OCI-LY7 (cell line): ENCODE measurements at places on chromosomes 6 and 20. TPM values are rescaled to one million over a fixed set of nuclear protein-coding genes. Genes with fewer than 3 reads are reported as not detected.

- DNase-seq = no peak
Measured at GRCh38 chr6:79718509-79719247, 87.5 kb downstream of the SH3BGRL2 start.

DNA sequence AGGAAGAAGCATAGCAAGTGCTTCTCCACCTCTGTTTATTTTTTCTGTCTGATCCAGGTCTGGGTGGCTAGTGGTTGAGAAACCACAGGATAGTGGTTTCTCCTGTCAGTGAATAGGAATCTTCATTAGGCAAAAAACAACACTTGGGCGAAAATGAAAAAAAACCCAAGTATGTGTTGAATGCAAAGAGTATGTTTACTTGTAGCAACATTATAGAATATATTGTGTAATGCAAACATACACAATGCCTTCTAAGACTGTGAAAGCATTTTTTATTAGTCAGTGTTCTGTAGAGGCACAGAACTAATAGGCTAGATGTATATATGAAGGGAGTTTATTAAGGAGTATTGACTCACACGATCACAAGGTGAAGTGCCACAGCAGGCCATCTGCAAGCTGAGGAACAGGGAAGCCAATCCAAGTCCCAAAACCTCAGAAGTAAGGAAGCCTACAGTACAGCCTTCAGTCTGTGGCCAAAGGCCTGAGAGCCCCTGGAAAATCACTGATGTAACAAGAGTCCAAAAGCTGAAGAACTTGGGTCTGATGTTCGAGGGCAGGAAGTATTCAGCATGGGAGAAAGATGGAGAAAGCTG is 111.1 kb downstream of the UST start:
- no peak for DNase-seq

DNA sequence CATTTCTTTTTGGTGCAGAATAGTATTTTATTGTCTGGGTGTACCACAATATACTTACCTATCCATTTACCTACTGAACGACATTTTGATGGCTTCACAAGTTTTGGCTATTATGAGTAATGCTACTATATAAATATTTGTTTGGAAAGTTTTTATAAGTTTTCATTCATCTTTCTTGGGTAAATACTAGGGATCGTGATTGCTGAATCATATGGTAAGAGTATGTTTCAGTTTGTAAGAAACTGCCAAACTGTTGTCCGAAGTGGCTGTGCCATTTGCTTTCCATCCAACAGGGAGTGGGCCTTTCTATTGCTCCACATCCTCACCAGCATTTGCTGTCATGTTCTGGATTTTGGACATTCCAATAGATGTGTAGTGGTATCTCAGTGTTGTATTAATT is 104.2 kb downstream of the CDYL start:
- no peak for DNase-seq

GRCh38 chr6:27806981-27807440 is 105.2 kb downstream of the OR2B2 start:
- DNase-seq = peak; percentile 87

DNA sequence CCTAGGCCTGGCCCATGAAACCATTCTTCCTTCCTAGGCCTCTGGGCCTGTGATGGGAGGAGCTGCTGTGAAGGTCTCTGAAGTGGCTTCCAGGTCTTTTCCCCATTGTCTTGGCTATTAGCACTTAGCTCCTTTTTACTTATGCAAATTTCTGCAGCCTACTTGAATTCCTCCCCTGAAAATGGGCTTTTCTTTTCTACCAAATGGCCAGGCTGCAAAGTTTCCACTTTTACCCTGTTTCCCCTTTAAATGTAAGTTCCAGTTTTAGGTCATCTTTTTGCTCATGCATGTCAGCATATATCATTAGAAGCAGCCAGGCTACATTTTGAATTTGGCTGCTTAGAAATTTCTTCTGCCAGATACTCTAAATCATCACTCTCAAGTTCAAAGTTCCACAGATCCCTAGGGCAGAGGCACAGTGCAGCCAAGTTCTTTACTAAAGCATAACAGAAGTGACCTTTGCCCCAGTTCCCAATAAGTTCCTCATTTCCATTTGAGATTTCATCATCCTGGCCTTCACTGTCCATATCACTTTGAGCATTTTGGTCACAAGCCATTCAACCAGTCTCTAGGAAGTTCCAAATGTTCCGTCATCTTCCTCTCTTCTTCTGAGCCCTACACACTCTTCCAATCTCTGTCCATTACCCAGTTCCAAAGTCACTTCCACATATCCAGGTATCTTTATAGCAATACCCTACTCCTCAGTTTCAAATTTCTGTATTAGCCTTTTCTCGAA is 71.9 kb downstream of the TBC1D7 start:
- DNase-seq = no peak

GRCh38 chr6:135583256-135583761 is 85.8 kb upstream of the AHI1 start:
- DNase-seq = no peak

GRCh38 chr6:79231666-79232065 is 2.8 kb downstream of the HMGN3 start:
- DNase-seq = no peak

GRCh38 chr6:3631186-3631585 is 120.3 kb downstream of the PXDC1 start:
- DNase-seq = no peak

- DNase-seq = no peak
Measured at GRCh38 chr6:65052626-65053025, 654.4 kb downstream of the EYS start.

- no peak for DNase-seq
Measured at GRCh38 chr20:41174782-41175181, 37.4 kb downstream of the PLCG1 start.

- peak; percentile 71 for DNase-seq
Measured at GRCh38 chr6:52284131-52284459, 447 bp downstream of the MCM3 start.

DNA sequence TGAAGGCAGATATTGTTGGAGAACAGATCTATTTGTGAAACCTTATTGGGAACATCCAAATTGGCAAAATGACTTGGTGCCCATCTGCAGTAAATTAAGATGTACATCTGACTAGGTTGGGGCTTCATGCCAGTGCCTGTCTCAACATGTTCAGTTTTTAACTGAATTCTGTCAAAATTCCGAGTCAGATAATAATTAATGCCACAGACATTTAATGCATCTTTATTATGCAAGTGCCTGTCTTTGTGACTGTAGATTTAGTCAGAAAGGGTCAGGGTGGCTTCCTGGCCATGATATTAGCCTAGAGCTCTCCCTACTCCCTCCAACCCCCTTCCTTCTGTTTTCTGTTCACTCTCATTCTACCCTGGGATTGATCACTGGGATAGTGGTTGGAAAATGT is 199.3 kb upstream of the FLRT3 start:
- no peak for DNase-seq

GRCh38 chr6:19789100-19789803 is 47.9 kb upstream of the ID4 start:
- no peak for DNase-seq

DNA sequence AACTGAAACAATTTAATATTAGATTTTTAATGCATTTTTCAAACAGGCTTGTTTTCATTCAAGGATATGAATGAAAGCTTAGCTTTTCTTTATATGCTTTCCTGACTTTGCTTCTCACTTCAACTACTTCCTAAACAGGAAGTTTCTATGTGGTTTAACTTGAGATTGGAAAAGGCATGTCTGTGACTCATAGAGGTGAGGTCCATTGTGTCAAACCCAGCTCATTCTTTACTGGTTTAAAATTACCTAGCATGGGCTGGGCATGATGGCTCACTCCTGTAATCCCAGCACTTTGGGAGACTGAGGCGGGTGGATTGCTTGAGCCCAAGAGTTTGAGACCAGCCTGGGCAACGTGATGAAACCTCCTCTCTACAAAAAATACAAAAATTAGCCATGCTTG is 34.4 kb downstream of the EFHC1 start:
- no peak for DNase-seq

DNA sequence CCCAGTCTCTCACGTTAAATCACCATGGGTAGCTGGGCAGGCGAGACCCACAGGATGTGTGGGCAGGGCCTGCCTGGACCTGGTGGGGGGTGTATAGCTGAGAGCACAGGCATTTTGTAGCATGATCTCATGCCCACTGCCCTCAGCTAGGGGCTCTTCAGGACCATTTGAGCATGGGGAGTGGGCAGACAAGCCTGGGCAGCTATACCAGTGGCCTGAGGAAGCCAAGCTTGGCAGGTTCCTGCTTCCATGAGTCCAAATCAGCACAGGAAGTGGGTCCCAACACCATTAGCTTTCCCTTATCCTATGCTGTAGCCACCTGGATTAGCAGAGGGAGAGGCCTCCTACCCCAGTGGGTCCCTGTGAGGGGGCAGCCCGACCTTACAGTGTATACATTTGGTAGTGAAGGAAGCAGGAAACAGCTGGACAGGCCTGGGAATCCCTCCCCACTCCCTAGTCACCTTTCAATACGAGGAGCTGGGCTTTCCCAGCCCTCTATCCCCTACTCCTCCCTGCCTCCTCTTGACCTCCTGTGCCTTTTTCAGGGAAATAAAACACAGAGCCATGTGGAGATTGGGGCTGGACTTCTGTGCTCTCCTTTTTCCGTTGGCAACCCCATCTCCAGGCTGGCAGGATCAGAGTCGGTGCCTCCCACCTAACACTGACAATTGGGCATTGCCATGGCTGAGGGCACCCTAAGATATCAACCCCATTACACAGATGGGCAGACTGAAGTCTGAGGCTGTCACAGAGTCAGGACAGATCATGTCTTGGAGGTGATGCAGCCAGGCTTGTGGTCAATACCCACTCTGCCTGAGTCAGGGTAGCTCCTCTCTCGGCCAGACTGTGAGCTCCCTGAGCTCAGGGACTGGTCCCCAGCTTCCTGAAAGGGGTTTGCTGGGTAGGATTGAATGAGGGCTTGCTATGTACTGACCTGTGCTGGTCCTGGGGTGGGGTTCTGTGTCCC is 59.8 kb downstream of the MRPL14 start:
- DNase-seq = no peak

- DNase-seq = peak; percentile 5
Measured at GRCh38 chr20:13174402-13174801, 46.7 kb upstream of the ISM1 start.

DNA sequence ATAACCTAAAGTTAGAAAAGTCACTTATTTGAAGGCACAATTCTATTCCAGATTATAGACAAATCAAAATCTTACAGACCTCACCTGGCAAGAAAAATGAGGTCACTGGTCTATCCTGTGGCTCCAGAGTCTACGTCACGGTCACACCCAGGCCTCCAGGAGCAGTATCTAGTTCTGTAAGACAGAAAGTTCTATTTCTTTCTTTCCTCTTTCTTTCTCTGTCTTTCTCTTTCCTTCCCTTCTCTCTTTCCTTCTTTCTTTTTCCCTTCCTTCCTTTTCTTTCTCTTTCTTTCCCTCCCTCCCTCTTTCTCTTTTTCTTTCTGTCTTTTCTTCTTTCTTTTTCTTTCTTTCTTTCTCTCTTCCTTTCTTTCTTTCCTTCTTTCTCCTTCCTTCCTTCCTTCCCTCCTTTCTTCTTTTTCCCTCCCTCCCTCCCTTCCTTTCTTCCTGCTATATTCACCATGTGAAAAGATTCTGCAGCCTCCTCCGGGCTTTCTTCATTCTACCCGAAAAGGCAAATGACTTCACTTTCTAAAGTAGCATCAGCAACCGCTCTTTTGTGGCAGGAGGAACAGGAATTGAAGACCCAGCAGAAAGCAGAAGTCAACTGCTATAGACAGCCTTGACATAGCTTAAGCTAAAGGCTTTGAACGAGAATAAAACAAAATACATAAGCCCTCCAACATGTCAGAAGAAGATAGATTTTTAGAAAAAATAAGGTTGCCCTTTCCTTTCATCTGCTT is 83.9 kb upstream of the SIRPG start:
- DNase-seq = no peak

DNA sequence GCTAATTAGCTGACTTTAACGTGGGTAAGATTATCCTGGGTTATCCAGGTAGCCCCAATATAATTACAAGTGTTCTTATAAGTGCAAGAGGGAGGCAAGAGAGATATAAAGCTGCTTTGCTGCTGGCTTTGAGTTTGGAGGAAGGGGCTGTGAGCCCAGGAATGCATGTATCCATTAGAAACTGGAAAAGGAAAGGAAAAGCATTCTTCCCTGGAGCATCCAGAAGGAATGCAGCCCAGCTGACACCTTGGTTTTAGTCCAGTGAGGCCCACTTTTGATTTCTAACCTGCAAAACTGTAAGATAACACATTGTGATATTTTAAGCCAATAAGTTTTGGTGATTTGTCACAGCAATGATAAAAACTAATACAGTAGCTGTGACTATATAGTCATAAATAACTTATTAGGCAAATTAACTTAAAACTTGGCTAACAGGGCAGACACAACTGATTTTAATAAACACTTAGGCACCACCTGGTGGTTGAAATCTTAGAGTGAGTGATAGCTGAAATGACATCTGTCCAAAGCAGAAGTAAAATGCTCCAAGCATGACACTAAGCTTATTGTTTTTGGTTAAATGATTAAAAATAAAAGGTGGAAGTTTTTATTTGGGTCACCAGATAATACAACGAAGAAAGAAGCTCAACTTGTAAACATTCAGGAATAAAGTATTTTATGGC is 35.6 kb downstream of the ADGRF4 start:
- peak; percentile 56 for DNase-seq

DNA sequence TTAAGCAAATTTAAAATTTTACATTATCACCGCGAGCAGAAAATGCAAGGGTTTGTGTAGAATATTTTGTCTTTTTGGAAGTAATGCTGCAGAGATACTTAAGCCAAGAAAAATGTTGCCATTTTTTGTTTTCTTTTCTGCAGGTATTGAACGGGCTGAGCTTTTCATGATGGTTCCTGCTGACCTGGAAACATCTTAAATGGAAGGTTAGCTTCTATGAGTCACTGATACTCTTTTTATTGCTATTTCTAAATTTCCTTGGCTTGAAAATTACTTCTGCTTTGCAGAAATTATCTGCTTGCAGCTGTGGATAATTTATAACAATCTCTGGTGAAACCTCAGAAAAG is 12.7 kb downstream of the SYTL3 start:
- no peak for DNase-seq

DNA sequence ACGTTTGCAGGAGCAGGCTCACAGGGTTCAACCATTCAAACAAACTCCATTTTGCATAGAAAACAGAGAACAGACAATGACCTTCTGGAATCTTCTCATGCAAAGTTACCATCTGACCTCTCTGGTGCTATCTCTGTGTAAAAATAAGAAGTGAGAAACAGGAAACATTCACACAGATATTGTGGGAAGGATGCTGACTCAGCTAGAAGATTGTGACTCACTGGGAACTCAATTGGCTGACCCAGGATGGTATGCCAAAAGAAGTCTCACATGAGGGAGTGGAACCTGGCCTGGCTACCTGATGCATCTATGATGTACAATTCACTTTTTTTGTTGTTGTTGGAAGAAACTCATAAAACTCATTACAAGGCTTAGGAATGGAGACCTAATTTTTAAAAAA is 61.1 kb upstream of the TBX18 start:
- DNase-seq = no peak

Gene IL17A
- total RNA-seq = not detected in 2 replicates

Gene PCK1
- 13.0 and 13.4 TPM in 2 replicates for total RNA-seq

Gene CNKSR3
- total RNA-seq = not detected in 2 replicates

Gene ZNF322
- total RNA-seq = 19.0 and 23.7 TPM in 2 replicates

Gene TPBG
- total RNA-seq = not detected in 2 replicates

Gene C6orf58
- total RNA-seq = not detected in 2 replicates

Gene TP53TG5
- not detected in 2 replicates for total RNA-seq

Gene SPEF1
- 0.27 TPM in 1 of 2 replicates, not detected in the other for total RNA-seq

Gene ADGRF5
- not detected in 2 replicates for total RNA-seq

Gene GDAP1L1
- total RNA-seq = 0.27 TPM in 1 of 2 replicates, not detected in the other

Gene HIVEP1
- 22.1 and 29.5 TPM in 2 replicates for total RNA-seq

Gene POM121L2
- not detected in 2 replicates for total RNA-seq

Gene F13A1
- total RNA-seq = 0.63 and 1.1 TPM in 2 replicates

Gene SMOC2
- total RNA-seq = not detected in 2 replicates

Gene PAX1
- not detected in 2 replicates for total RNA-seq

Gene PPP2R5D
- 35.6 and 39.5 TPM in 2 replicates for total RNA-seq
